GF-D8 (cell line): ENCODE measurements at places on chromosomes 2 and 18.

DNA sequence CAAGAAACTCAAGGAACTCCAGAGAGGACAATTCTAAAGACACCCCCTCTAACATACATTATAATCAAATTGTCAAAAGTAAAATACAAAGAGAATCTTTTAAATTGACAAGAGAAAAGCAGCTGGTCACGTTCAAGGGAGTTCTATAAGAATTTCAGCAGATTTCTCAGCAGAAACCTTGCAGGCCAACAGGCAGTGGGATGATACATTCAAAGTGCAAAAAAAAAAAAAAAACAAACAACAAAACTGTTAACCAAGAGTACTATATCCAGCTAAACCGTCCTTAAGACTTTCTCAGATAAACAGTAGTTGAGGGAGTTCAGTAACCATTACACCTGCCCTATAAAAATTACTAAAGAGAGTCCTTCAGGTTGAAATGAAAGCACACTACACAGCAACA lies 33.9 kb downstream of the CCDC138 start:
- no peak for DNase-seq

GRCh38 chr2:62589691-62590356 lies 83.8 kb upstream of the TMEM17 start:
- DNase-seq = no peak

GRCh38 chr18:31065036-31065773 lies 22.7 kb upstream of the DSC3 start:
- no peak for DNase-seq

DNA sequence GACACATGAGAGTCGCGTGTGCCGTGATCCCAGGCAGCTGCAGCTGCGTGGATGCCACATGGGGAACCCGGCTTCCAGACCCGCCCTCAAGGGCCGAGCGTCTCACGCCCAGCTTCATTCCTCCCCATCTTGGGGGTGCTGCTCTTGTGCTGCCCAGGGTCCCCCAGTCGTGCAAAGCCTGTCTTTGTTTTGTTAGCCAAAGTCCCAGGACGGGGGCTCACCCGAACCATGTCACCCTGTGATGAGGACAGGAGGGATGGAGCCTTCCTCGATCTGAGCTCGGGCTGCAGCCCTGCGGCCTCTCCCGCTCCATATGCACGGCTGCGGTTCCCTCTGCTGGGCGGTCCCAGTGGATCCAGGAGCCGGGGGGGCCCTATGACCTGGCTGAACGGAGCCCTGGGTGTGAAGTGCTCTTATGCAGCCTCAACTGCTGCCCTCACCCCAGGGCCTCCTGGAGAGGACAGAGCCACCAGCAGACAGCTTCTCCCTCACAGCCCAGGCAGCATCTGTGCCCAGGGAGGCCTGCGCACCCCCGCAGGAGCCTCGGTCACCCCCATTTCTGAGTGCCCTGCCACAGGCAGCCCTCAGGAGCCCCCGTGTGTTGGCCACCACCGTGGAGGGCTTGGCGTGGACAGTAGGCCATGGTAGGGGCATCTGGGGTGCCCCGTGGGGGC lies 99.0 kb upstream of the CTDP1 start:
- no peak for DNase-seq

- no peak for DNase-seq
Measured at GRCh38 chr2:105744909-105745853, at the start of gene NCK2. NCK2 (plus strand) TSS chr2:105744912; CDS start chr2:105855064, 110,152 bp downstream.
